ENCODE measurements at places on chromosomes 3 and 15.

- DNase-seq, result peak; percentile 68
Observed at GRCh38 chr3:152183473-152183872, 85.3 kb upstream of the MBNL1 start.

DNA sequence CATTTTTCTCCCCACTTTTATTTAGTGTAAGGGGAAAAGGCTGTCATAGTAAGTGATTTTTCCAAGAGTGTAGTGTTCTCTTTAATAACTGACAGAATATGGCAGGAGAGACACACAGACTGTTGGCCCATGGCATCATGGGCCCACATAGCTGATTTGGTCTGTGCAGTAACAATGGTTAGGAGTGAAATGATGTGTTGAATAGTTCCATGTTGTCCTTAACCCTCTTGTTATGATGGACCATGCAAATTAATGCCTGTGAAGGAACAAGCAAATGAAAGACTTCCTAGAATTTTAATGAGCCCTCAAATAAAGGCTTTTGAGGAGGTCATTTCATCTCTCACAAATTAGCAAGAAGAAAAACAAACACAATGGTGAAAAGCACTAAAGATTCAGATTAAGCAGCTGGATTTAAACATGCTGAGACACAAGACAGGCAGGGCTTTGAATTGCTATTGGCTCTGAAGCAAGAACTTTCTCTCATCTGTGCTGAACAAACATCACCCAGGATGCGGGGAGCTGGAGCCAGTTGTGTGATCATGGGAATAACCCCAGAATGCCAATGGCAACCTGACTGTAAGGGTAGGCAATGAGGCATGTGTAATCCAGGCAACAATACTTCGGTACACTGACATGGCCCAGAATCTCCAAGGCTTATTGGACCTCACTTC lies 136.7 kb upstream of the VEPH1 start:
- no peak for DNase-seq

GRCh38 chr3:11808231-11808630 lies 38.5 kb downstream of the TAMM41 start:
- no peak for DNase-seq

DNA sequence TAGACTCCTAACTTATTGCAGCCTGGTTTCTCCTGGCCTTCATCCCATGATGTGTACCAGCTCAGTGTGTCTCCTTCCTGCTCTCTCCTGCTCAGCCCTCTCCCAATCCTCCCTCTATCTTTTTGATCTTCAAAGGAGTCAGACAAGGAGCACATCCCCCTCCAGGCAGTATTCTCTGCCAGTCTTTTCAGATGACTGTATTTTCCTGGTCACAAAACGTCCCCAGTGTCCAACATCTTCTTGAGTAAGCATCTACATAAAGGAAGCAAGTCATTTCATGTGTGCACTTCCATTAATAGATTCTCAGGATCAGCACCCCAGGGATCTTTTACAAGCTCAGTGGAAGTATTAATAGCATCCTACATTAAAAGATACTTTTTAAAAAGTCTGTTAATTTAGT lies 148.9 kb upstream of the THBS1 start:
- DNase-seq, result no peak

DNA sequence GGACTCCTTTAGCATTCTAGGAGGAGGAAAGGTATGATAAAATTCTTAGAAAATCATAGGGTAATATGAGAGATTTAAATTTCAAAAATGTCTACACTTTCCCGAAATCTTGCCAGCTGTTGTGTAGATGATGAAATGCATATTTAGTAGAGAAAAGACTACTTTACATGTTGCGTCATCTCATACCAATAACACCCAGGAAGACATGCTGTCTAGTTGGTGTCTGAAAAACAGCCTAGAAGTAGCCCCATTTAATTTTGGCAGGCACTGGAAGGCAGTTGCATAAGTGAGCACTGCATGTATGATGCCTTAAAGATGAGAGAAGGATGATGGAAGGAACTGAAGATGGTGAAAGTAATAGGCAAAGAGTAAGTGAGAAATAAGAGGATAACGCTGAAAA lies 310.5 kb upstream of the TPM1 start:
- no peak for DNase-seq

- DNase-seq, result no peak
Observed at GRCh38 chr3:73624821-73625665, at the start of gene PDZRN3. Gene PDZRN3 (minus strand): TSS chr3:73624941.

- DNase-seq, result peak; percentile 59
Observed at GRCh38 chr3:34011171-34012101, 213.0 kb downstream of the PDCD6IP start.

- no peak for DNase-seq
Observed at GRCh38 chr3:48352546-48352945, 19.1 kb upstream of the SPINK8 start.

DNA sequence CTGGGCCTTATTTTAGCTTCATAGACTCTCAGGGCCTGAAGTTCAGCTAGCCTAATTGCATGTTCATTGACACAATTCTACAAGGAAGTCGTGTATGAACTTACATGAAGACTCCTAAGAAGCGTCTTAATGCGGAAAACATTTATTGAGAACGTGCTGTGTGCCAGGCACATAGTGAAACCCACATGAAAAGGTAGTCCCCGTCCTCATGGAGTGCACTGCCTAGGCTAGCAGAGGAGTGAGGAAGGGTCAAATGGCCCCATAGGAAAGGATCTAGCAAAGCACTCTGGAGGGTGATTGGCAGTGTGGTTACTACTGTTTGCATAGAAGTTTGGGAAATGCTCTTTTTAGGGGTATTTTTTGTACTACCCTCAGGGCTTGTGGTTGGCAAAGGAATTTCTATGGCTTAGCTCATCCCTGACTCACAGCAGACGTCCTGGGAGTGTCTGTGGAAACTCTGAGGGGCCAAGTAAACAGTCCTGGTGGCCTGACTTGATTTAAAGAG lies 854 bp upstream of the NPTN start:
- no peak for DNase-seq

- DNase-seq, result peak; percentile 91
Observed at GRCh38 chr15:40952901-40953712, at the start of gene CHAC1. Gene CHAC1 (plus strand): TSS chr15:40953471. CDS start chr15:40953584, 113 bp downstream.

GRCh38 chr3:172678068-172678467 lies 32.8 kb downstream of the NCEH1 start:
- no peak for DNase-seq

Measured in K562 (cell line).